Hematopoietic multipotent progenitor cell treated with erythropoietin and hydrocortisone succinate and interleukin-3 and kit ligand, for 4 days (in vitro differentiated cells): ENCODE measurements at places on chromosomes 1 and 21.
A peak's percentile ranks its signal among the peaks of the same experiment; 100 is the strongest.

DNA sequence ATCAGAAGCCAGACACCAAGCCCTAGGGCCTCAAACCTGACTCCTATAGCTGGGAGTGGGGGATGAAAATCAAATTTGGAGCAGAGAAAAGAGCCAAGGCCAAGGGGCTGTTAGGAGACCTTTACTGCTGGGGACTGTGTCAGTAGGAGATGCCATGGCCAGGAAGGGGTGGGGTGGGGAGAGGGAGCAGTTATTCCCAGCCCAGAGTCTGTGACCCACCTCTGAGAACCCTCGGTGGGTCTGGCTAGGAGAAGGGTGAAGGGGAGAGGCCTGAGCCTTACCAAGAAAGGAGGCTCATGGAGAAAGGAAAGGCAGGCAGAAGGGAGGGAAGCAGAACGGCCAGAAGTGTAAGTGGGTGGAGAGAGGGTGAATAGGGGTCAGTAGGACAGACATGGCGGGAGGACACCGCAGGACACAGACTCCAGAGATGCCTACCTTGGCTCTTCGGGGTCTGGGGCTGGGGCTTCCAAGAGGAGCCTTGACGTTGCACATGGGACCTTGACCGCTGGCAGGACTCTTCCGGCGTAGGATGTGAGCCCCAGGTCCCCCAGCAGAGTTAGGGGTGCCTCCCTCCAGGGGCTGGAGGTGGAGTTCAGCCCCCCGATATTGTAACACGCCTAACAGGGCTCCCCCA lies 1.2 kb downstream of the ADAMTS4 start:
- no peak for DNase-seq

DNA sequence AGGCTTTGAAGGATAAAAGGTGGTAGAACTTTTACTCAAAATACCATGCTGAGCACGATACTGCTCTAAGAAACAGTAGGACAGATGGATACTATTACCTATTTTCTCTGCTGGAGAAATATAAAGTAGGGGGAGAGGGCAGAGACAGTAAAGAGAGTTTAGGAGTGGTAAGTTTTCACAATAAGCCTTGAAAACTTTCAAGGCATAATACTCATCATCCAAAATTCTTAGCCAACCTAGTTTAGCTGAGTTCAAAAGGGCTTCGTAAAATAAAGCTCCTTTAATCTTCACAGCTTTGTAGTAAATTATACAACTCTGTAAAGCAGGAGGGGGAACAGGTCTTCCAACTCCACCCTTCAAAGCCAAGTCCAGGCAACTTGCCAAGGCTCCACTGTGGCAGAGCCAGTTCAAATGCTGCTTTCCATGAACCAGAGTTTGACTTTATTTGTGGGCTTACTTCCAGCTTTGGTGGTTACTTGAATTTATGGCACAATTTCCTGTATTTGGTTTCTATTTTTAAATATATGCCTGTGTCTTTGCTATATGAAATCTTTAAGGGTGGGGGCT lies 15.5 kb downstream of the TEX38 start:
- DNase-seq: peak; percentile 82

DNA sequence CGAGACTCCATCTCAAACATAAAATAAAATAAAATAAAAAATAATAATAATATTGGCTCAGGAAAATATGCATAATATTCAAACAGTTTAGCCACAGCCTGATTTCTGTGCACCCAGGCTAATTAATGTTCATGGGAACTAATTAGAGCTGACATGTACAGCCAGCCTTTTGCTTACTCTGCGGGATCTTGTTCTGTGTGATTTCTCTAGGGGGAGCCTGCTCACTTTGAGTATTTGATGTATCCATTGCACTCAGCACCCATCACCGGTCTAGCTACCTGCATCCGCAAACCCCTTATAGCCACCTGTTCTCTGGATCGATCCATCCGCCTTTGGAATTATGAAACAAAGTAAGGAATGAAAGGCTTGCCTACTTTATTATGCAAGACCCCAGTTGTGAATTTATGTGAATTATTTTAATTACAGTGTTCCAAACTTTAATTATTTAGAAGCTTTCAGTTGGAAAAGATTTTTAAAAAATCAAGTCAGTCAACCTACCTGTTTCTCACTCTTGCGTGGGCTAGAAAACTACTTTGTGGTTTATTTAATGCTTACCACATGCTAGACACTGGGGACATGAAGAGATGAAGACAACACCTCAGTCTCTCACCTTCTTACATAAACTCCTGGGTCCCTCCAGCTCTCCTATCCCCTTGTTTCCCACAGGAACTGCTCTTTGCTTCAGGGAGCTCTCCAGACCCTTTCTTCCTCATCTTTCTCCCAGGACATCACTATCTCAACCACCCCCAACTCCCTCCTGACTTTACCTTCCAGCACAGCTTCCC lies 25.4 kb downstream of the CFAP57 start:
- peak; percentile 12 for DNase-seq

DNA sequence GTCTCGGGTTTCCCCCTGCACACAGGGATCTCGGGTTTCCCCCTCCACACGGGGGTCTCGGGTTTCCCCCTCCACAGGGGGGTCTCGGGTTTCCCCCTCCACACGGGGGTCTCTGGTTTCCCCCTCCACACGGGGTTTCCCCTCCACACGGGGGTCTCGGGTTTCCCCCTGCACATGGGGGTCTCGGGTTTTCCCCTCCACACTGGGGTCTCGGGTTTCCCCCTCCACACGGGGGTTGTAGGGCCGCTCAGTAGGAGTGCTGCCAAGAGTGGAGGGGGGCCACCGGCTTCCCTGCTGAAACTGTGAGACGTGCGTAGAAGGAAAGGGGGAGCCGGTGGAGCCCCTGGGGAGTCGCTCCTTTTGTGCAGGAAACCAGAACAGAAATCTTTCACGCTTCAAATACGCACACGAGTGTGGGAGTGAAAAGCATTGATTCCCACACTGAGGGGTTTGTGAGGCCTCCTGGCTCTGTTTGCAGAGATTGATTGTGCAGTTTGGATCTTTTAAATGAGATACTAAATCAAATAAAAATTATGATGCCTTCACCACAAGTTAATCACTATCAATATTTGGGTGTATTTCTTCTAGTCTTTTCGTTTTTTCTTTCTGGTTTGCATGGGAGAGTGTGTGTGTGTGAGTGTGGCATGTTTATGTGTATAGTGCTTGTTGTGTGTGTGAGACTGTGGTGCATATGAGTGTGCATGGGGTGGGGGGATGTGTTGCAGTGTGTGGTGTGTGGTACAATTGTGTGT lies 54.3 kb upstream of the TRAPPC10 start:
- no peak for DNase-seq

DNA sequence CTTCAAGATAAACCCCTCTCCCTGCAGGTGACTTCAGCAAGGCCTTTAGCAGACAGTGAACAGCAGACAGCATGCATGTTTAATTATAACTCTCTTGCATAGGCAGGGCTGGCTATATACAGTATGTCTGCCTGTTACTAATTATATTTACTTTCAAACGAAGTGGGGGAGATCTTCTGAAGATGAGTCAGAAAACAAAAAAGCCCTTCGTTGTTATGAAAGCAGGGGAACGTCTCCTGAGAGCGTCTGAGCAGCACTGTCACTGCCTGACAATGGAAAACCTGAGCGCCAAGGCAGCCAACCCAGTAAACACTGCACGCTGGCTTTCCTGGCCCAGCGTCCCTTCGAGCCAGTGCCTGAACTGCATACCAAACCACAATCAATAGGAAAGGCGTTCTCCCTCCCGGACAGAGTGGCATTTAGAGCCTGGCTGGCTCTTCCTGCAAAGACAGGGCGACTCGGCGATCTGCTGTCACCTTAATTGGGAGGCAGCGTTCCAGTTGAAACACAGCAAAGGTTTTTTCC lies 54.1 kb downstream of the TOMM20 start:
- no peak for DNase-seq

- peak; percentile 98 for DNase-seq
These were observed 362 bp upstream of the DYNLT4 start for GRCh38 chr1:44807364-44808062.

DNA sequence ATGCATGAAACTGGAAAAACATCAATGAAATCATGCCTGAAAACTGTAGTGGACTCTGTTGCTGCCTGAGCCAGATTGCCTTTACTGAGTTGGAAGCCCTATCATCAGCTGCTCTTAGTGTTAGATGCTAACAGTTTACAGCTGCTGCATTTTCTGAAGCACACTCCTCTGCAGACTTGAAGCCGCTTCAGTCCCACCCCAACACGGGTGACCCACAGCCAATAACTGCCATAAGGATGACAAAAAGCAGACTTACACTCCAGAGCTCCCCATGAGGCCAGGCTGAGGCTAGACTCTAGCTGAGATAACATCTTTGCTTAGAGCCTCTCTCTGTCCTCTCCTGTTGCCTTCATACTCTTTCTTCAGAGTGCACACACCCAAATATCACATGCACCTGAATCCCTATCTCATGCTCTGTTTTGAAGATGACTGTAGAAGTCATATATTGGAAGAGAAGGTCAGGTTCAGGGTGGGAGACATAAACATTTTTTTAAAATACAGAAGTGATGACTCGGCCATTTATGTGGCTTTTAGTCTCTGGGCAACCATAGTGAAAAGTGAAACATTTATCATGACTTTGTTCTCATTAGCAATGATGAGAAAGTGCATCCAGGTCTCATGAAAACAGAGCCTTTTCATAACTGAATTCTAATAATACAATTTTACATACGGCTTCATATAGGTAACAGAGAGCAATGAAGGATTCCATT lies 161.0 kb downstream of the KCNK2 start:
- no peak for DNase-seq

DNA sequence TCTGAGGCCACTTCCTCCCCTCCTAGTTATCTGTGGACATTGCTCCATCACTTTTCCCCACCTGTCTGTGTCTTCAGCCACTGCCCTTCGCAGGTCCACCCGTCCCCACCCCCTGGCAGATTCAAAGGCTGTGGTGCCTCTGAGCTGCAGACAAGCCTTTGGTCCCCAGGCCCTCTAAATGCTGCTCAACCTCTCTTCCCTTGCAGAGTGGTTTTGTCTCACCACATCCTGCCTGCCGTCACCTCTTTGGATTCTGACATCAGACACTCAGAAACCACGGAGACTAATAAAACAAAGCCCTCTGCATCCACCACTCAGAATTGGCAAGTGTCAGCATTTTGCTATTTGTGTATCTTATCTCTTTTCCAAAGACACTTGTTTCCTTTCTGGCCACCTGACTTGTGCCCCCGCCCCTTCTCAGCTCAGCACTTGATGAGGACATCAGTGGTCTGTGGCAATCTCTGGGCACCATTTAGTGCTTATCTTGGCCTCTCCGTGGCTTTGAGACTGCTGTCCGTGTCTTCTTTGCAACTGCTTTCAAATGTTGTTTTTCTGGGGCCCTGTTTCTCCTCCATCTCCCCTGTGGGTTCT lies 7.7 kb downstream of the CNIH3 start:
- DNase-seq: peak; percentile 94

- no peak for DNase-seq
These were observed 716.9 kb downstream of the ADGRL2 start for GRCh38 chr1:82517586-82517985.

GRCh38 chr1:223417444-223417843 lies 24.2 kb downstream of the CCDC185 start:
- DNase-seq: no peak

GRCh38 chr21:46594276-46594675 lies 10.6 kb downstream of the S100B start:
- DNase-seq: no peak

GRCh38 chr1:175525222-175525621 lies 218.2 kb downstream of the TNR start:
- DNase-seq: no peak

DNA sequence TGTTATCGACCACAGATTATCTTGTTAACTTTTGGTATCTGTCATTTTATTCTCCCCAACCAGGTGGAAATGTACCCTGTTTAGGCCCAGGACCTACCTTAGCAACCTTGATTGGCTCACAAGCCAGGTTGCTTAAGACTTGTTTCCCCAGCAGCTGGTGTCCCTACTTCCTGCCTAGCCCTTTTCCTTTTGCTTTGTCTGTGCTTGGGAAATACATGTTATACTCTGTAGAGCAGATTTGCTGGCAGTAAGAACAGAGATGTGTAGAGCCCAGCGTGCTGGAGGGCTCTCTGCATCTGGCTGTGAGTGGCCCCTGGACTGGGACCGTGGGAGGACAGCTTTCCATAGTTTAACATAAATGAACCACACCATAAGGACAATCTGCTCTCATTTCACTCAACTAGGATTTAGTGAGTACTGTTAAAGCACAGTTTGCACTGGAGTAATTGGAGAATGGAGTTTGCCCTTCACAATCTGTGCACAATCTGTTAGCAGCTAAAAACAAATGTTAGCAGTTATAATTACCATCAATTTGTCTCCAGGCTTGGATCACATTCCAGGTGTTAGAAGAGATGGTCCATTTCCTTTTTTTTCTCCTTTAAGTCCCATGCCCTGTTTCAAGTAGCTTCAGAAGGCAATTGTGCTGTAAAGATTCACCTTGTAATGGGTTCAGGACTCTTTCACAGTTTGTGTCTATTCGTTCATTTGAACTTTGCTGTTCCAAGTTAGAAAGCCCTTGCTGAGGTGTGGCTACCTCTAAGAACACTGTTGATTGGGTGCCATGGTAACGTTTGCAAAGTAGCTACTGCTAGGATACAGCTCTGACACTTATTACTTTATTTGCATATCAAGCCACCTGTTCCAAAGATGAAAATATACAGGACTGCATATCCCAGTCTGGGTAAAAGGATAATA lies at the start of gene APOBEC4:
TSS of gene APOBEC4 (minus strand) at position 770 of the 915 bp plus-strand sequence. CDS start 4,535 bp downstream, outside the sequence.
- no peak for DNase-seq

DNA sequence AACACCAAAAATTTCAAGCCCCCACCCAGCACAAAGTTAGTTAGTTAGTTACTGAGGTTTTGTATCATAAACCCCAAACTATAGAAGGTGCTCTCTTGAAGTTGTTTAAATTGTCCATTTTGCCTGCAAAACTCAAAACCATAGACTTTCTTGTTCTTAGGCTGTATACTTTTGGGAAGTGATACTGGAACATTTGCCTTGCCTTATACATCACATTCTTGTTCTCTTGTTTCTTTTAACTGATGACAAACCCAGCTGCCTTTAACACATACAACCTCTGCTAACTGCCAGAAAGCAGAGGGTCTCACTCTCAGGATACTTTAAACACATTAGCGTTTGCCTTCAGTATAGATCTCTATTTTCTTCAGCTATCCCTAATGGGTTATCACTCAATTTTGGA lies 570.5 kb downstream of the MRPL39 start:
- DNase-seq: no peak

DNA sequence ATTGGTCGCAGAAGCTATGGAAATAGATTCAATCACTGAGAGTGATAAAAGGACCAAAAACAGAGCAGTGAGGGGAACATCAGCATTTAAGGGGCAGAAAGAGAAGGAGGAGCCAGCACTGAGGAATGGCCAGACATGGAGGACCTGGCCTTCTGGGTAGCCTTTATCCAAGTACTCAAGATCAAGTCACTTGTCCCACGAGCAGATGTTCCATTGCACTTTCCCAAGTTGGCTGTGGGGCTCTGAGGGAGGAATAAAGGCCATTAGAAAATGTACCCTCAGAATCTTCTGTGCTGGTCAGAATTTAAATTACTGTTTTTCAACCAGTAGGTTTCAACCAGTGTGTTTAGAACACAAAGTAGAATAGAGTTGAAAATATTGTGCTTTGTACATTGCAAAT lies 55.3 kb downstream of the GIPC2 start:
- DNase-seq: no peak
